Right lung (tissue), 10 donors: ENCODE measurements at places on chromosomes 4 and X.

DNA sequence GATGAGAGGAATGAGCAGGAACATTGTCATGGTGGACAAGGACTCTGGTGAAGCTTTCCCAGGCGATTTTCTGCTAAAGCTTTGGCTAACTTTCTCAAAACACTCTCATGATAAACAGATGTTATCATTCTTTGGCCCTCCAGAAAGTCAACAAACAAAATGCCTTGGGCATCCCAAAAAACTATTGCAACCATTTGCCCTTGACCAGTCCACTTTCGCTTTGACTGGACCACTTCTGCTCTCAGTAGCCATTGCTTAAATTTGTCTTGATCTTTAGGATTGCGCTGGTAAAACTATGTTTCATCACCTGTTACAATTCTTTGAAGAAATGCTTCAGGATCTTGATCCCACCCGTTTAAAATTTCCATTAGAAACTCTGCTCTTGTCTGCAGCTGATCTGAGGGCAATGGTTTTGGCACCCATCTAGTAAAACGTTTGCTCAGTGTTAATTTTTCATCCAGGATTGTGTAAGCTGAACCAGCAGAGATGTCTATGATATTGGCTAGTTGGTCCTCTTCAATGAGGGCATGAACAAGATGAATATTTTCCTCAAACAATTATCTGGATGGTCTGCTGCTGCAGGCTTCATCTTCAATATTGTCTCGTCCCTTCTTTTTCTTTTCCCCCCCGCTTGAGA, 14.8 kb downstream of the TBC1D1 start:
- no peak for DNase-seq

DNA sequence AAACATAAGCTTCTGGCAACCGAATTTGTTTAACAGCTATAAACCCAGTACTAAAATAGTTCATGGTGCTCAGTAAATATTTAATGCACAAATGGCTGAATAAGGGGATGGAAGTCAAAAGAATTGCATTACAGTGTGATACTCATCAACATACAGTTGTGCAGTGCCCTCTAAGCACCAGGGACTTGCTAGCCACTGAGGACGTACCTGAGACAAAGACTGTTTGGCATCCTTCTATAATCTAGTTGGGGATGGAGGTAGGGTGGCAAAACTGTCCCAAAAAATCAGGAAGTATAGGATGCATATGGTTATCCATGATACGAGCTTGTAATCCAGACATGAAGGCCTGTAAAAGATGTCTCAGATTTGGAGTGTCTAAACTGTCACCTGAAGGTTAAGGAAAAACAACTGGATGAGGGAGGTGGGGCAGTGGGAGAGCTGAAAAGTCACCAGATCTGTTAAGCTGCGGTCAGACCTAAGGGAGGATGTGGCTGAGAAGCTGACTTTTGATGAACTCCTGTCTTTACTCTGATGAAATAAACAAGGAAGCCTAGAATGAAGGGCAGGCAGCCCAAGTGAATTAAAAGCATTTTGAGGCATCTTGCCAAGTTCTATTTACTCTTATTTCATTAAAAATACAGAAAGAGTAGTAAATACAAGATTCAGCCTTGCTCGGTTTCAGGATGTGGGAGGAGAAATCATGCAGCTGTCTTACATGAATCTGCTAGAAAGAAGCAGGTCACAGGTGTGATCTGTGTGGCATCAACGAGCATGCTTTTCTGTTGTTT, 12.0 kb upstream of the CD38 start:
- no peak for DNase-seq

DNA sequence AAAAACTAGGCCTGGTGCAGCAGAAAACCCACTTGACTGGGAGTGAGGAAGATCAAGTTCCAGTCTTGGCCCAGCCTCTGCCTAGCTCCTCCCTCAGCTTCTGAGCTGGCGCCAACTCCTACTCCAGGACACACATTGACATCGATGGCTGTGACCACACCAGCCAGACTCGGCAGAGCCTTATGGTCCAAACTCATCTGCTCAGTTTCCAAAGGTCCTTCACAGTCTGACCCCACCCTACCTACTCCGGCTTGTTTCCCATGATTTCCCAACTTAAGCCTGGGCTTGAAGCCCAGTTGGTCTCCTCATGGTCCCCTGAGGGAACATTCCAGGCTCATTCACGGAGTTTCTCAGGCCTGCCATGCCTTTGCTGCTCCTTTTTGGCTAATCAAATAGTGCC, 10.1 kb downstream of the ELF4 start:
- DNase-seq, result no peak

DNA sequence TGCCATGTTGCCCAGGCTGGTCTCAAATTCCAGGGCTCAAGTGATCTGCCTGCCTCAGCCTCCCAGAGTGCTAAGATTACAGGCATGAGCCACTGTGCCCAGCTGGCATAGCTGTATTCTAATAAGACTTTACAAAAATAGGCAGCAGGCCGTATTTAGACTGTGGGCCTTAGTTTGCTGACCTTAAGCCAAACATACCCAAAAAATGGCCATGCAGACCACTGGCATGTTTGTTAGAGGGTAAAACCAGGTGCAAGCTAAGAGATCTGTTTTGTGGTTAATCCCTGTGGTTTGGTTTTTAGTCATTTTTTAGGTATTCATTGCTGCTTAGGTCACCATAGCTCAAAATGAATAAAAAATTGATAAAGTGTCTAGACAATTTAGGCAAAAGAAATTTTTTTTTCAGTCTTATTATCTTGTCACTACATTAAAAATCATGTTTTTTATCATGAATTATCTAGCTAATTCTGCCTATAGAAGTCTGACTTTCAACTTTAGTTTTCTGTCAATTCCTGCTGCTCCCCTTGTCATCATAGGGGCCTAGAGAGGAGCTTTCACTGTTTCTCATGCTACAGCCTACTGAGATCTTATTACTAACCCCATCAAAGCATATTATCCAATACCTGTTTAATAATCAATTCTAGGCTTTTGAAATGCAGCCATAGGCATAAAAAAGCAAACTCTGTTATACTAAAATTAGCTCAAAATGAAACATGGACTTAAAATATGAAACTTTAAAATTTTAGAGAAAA, 7.5 kb upstream of the SPINK2 start:
- DNase-seq, result no peak

DNA sequence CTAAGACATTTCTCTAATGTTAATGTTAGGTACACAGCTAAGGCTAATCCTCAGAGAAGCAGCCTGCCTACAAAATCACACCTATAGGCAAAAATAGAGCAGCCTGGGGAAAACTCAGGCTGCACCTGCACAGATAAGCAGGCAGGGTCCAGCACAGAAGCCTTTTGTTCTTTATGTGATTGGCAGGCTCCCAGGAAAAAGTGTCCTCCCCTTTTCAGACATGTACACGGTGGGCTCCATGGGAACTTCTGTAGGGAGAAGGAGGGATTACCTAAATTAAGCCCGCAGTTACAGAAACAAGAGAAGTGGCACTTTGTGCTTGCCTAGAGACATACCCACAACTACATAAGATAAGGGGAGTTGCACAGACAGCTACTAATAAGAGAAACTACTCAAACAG, 4.0 kb upstream of the HSPA4L start:
- no peak for DNase-seq

DNA sequence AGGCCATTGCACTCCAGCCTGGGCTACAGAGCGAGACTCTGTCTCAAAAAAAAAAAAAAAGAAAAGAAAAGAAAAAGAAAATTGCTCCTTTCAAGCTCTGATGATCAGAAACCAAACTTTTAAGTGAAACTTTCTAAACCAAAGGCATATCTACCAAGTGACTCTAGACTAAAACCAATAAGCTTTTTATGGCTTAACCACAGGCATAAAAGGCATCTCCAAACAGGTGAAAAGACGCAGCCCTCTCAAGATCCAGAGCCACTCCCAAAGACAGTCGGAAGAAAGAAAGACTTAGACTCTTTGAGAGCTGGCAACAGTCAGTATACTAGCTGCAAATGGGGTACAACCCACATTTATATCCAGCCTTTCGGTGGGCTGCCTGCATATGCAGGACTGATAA, 117.1 kb upstream of the AP1S2 start:
- no peak for DNase-seq
